Activated naive CD4-positive, alpha-beta T cell treated with anti-CD3 and anti-CD28 coated beads, Interleukin-2, amount 10 ng/mL, durations not matched to agents 5 hours and 36 hours (primary cell): ENCODE measurements at places on chromosomes 6 and 20. TPM values are rescaled to one million over a fixed set of nuclear protein-coding genes. Genes with fewer than 3 reads are reported as not detected.

Gene EFCAB8
- 0.39 TPM for total RNA-seq

Gene SCUBE3
- not detected for total RNA-seq

Gene CRIP3
- total RNA-seq: 0.35 TPM

Gene OPRM1
- not detected for total RNA-seq

Gene FAM83C
- total RNA-seq: not detected

Gene TPX2
- 108 TPM for total RNA-seq

Gene MAS1
- not detected for total RNA-seq

Gene FAM184A
- total RNA-seq: 5.8 TPM

Gene RAET1G
- not detected for total RNA-seq

Gene CTNNBL1
- 58.0 TPM for total RNA-seq

Gene CFAP206
- total RNA-seq: not detected

Gene PHF20
- total RNA-seq: 51.6 TPM

Gene ECI2
- total RNA-seq: 24.5 TPM

Gene GLP1R
- not detected for total RNA-seq

Gene NOX3
- not detected for total RNA-seq

Gene KIF13A
- total RNA-seq: not detected

Gene CLPSL1
- not detected for total RNA-seq

Gene KIFC1
- total RNA-seq: 109 TPM
